HFF-Myc (cell line): ENCODE measurements at places on chromosomes 2 and 18.

DNA sequence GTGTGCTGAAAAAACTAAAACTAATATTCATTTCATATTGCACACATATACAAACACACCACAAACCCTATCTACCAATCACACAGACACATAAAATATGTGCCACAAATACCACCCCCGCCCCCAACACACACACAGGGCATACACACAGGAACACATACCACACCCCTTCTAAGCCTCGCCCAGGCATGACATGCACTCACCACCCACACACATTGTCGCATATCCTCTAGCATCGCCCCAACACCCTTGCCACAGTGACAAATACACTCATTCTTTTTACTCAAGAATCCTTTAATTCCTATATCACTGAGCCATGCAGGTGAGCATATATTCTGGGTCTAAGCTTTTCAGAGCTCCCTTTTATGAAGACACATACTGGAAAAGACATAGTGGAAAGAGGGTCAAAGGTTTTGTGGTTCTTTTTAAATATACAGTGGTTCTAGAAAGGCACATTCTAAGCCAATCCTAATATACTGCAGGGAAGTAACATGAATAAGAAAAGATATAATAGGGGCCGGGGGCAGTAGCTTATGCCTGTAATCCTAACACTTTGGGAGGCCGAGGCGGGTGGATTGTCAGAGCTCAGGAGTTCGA is 24.5 kb upstream of the LCLAT1 start:
- no peak for DNase-seq

GRCh38 chr2:239168575-239168974 is 232.2 kb downstream of the HDAC4 start:
- no peak for DNase-seq

DNA sequence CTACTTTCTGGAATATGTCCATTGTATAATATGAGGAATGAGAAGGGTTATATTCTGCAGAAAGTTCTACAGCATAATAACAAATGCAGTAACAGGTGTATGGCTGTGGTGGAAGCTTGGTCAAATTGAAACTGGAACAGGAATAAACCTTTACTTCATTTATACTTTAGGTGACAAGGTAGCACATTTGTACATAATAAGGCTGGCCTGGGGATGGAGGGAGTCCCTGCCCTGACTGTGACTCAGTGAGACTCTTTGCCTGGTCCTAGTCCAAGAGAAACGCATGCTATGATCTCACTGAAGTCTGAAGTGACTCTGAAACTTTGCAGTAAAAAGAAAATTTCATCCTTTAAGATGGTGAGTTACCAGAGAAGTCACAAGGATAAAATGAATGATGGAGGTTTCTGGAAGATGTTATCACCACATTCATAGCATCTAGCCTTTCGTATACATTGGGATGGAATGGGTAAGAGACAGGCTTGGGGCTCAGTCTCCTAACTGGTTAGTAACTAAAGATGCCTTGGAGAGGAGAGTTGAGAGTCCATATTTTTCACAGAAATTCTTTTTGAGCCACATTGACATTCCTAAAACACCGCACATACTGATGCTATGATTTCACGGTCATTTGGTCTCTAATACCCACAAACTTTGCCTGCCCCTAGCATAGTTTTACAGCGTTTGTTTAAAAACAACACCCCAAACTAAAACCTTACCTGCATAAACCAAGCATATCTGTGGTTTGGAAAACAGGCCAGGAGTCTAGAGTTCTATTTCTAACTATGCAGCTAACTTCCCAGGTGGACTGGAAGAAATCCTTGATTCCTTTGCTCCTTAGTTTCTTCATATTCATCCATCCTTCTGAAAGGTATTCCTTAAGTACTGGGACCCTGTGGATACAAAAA is 42.4 kb upstream of the NABP1 start:
- no peak for DNase-seq

DNA sequence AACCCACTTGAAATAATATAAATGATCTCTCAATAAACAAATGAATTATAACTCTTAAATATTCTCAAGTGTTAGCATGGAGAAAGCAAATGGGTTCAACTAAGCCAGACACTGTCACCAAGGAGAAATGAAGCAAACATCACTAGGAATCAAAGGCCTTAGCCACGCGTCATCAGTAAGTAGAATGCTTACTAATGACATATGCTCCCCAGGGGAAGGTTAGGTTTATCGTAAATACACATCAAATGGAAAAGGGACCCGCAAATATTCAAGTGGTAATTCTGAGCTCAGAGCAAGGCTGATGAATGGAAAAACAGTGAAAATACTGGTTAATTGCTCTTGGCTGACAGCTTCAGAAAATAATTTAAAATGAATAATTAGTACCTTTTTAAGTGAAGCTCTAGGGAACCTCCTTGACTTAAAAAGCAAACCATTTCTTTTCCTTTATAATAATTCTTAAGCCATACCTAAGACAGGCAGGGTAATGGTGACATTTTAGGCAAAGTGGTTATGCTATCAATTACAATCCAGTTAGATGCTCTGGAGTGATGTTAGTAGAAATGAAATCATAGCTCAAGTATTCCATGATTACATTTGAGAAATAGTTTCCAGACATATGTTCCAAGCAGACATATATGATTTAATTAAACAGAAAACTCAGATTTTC is 101.5 kb downstream of the ALPK2 start:
- DNase-seq: no peak

GRCh38 chr2:167212014-167212648 is 323.9 kb downstream of the XIRP2 start:
- DNase-seq: peak; percentile 32

- DNase-seq: no peak
Observed at GRCh38 chr2:106159866-106160785, 34.0 kb downstream of the UXS1 start.

DNA sequence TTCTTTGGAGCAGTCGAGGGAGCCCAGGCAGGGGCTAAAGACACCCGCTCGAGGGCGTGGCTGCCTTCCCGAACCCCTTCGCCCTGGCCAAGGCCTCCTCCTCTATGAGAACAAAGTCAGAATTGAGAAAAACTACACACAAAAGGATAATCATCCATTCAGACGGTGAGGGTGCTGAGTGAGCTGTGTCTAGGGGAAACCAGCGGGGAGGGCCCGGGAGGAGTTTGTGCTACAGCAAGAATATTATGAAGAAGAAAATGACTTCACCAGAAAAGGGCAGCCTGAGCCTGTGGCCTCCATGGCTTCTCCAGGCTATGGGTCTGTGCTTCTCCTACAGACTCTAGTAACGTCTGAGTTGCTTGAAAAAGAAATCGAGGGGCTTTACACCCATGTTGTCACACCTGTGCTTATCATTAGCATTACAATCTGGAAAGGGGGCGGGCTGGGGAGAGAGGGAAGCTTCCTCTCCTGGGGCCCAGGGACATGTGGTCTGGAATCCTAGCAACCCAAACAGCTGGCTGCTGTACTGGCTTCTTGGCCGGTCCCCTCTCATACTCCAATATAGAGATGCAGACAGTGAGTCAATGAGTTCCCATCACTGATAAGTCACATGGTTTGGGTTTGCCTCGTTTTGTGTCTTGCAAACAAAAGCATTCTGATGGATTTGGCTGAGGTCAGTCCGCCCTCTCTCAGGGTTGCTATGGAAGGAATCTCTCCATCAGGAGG is 52.0 kb upstream of the ARL4C start:
- no peak for DNase-seq

- DNase-seq: peak; percentile 47
Observed at GRCh38 chr2:109382951-109383350, 230.8 kb downstream of the SEPTIN10 start.

- no peak for DNase-seq
Observed at GRCh38 chr18:49168281-49168985, 217.7 kb upstream of the SMAD7 start.

DNA sequence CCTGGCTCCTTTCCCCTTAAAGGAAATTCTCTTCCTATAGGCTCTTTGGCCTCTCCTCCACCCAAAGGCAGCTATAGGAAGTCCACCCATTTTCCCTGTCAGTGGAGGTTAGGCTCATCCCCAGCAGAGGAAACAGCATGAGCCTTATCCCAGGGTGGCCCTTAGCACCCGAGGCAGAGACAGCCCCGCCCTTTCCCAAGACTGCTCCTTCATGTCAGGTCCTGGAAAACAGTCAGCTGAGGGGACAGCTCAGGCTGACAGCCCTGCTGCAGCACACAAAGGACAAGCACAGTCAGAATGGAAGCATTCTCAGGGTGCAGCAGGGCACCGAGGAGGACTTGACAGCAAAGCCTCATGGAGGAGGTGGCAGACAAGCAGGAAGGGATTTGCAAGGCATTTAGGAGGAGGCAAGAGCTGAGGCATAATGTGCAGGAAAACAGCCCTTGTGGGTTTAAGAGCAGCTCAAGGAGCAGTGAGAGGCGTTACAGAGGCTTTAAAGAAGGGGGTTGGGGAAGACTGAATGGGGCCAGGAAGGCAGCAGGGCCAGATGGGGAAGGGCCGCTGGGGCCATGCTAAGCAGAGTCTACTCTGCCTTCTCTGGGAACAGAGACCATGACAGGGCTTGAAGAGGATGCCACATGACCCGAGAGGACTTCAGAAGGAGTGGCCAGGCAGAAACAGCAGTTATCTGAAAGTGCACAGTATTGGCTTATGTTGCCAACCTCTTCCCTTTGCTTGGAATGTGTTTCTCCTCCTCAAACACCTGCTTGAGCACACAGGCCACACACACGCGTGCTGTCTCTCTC is 216.6 kb downstream of the SH3BP4 start:
- DNase-seq: no peak

- DNase-seq: no peak
Observed at GRCh38 chr2:69132960-69133590, 120.1 kb downstream of the ANTXR1 start.

DNA sequence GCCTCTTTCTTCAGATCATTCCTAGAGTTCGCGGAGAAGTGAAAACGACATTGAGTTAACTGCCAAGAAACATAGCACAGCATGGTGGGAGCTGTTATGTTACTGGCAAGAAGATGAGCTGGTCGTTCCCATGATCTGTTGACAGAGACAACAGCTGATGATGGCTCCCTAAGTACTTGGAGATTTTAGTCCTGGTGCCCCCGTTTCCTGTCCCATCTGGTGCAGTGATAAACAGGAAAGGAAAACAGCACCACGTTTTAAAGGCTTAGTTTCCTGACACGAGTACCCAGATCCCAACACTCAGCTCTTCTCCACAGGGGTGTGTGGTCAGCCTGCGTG is 56.4 kb upstream of the KCNG2 start:
- no peak for DNase-seq

GRCh38 chr2:212448698-212449097 is 89.9 kb downstream of the ERBB4 start:
- no peak for DNase-seq

DNA sequence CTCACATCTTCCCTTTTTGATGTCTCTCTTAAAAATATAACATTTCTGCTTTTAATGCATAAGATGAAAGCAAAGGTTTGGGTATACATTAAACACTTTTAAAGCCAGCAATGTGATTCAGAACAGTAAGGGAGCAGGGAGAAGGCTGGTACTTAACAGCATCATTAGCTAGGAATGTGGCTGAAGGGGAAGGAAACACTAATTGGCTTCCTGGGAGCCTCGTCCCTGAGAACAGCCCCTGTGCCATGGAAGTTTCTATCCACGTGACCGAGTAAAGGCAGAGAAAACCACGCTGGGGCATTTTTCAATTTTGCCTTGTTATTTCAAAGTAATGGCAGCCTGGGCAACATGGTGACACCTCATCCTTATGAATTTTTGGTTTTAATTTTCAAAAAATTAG is 109.2 kb upstream of the GPC1 start:
- DNase-seq: no peak

DNA sequence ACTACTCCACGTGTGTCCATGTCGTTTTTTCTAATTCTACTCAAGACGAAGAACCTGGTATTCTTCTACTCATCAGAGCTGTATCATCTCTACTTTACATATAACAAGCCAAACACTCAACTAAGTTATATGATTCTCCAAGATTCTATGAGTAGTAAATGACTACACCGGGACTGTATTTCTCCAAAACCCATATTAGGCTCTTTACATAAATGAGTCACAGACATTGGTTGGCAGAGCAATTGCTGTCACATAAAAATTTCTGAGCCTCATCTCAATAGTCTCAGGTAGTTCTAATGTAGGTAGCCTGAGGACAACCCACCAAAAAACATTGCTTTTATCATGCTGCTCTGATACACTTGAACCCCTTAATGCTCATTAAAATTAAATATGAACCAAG is 1092.3 kb upstream of the NXPH2 start:
- no peak for DNase-seq

- no peak for DNase-seq
Observed at GRCh38 chr2:190668892-190669291, 20.0 kb downstream of the NAB1 start.

GRCh38 chr18:12497296-12497695 is 89.6 kb downstream of the PRELID3A start:
- DNase-seq: no peak

DNA sequence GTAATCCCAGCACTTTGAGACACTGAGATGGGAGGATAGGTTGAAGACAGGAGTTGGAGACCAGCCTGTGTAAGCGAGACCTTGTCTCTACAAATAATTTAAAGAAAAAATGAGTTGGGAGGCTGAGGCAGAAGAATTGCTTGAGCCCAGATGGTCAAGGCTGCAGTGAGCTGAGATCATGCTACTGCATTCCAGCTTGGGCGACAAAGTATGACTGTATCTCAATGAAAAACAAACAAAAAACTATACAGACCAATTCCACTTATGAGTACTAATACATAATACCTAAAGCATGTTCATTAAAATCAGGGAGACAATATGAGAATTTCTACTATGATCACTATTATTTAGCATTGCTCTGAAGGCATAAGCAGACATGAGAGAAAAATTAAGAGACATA is 12.6 kb downstream of the RNF149 start:
- peak; percentile 24 for DNase-seq

- DNase-seq: no peak
Observed at GRCh38 chr2:47048801-47049480, 106.2 kb downstream of the STPG4 start.

- DNase-seq: no peak
Observed at GRCh38 chr18:23384778-23385736, 68.0 kb upstream of the RIOK3 start.

GRCh38 chr2:75928093-75928492 is 217.4 kb upstream of the GCFC2 start:
- no peak for DNase-seq

GRCh38 chr2:58378152-58378551 is 137.0 kb upstream of the FANCL start:
- DNase-seq: no peak

DNA sequence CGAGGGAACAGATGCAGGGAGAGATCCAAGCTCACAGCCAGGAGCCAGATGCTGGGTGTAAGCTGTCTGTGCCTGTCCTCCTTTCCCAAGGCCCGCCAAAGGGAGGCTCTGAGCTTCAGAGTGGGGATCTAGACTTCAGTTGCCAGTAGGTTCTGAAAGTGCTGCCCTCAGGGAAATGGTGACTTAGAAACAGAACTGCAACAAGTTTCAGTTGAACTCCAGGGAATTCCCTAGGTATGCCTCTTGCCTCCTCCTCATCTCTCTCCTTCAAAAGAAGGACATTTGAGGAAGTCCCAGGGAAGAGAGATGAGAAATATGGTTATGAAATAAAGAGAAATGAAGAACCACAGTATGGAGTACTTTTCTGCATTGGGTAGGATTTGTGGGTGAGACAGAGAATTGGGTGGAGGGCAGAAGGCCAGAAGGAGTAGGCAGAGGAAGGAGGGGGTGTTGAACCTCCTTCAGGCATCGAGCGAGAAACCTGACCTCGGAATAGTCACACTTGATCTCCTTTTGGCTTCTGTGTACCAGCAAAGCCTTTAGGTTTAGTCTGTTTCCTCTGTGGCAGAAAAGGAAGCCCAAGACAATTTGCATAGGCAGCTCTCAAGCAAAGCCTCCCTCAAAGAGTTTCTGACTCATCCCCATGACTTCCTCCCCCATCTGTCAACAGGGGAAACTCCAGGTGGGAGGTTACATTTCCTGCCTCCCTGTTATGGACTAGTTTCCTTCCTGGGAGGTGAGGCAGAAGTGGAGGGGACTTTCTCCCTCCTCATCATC is 45.7 kb downstream of the QPCT start:
- DNase-seq: peak; percentile 87
